ENCODE measurements at places on chromosomes 13 and 19. TPM values are rescaled to one million over a fixed set of nuclear protein-coding genes. Genes with fewer than 3 reads are reported as not detected.

- DNase-seq: no peak
Observed at GRCh38 chr13:25112695-25113255, 16.8 kb downstream of the PABPC3 start.

C1QTNF9B gene
- not detected for total RNA-seq

DNA sequence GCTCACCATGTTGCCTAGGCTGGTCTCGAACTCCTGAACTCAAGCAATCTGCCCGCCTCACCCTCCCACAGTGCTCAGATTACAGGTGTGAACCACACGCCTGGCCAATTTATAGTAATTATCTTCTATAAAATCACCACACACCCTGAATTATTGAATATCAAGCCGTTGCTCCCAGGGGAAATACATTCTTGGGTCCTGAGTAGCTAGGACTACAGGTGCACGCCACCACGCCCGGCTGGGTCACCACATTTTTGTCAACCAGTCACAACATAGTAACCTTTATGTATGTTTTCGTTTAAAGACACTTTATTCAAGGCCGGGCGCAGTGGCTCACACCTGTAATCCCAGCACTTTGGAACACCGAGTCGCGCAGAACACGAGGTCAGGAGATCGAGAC lies 8.3 kb downstream of the CBLC start:
- no peak for DNase-seq

GRCh38 chr19:8423817-8424223 lies 10.7 kb downstream of the MARCHF2 start:
- no peak for DNase-seq
